ENCODE measurements at places on chromosomes 1 and 21.

- DNase-seq = no peak
These were observed 17.0 kb upstream of the KCNA10 start for GRCh38 chr1:110535985-110536384.

DNA sequence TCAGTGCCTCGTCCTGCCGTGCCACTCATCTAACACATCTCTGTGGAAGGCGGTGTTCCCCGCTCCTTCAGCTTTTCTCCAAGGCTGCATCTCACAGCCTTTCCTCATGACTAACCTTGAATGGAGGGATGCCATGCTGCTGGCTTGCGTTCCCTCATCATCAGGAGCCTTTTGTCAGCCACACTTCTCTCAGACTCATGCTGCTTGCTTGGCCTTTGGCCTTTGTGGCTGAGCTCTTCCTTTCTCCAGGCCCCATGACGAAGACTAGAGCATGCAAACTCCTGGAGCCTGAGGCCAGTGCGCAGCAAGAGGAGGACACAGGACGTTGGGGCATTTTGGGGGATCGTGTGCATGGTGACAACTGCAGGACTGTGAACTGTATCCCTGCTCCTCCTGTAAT, 70.8 kb downstream of the SYT2 start:
- DNase-seq = no peak

GRCh38 chr21:34554227-34554626, 42.2 kb upstream of the KCNE1 start:
- no peak for DNase-seq

DNA sequence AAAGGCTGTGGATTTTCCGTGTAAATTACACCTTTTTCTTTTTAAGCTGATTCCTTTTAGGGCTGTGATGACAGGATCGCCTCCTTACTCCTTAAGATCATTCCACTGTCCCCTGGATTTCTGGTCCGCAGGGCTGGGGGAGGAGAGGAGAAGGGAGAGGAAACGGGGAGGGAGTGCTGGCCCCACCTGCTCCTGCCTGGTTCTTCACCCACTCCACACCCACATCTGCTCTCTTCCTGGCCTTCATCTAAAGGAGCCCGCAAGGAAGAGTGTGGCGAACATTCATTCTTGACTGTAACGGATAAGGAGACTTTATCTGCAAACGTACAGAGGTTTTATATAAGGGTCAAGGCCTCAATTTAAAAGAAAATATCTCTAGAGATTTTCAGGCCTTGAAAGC, 242.0 kb downstream of the RHOU start:
- DNase-seq = no peak

DNA sequence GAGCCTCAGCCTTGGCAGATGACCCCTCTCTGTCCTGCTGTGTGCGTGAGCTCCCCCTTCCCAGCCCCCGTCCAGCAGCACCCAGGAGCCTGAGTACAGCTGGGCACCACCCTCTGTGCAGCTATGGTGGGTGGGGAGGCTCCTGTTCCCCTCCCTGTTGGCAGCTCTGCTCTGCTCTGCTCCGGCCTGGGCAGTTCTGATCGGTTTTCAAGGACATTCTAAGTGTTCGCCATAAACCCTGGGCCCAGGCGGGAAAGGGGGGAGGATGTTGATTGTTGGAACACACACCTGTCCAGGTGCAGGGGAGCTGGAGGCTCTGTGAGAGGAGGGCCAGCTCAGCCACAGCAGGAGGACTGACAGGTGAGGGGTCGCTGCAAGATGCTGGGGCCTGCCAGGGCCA, at the start of gene CLCNKB:
TSS of gene CLCNKB (plus strand) at position 262 of the 400 bp plus-strand sequence. CDS start 711 bp downstream, outside the sequence.
- DNase-seq = no peak

DNA sequence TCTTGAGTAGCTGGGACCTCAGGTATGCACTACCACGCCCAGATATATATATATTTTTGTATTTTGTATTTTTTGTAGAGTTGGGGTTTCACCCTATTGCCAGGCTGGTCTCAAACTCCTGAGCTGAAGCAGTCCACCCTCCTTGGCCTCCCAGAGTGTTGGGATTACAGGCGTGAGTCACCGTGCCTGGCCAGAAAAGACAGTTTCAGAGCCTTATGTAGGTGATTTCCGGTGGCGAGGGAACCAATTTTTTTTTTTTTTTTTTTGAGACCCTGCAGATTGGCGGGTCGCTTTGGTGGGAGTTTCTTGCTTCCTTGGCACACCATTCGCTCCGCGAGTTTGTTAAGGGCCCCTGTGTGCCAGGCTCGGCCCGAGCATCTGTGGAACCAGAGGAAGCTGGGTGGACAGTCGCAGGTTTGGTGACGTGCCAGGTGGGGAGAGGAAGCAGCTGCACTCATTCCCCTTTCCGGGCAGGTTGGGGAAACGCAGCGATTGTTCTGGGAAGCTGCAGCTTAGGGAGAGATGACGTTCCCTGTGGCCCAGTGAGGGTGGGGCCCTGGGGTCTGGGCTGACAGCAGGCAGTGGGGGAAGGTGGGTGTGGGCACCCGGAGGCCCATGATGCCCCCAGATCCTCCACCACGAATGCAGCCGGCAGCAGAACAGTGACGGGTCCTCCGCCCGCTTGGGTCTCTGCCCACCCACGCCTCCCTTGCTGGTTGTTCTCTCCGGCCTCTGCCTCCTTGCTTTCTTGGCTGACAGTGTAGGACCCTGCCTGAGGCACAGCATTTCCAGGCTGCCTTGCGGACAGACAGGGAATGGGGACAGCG, 25.1 kb downstream of the SPSB1 start:
- no peak for DNase-seq

GRCh38 chr1:38085666-38086330, 39.2 kb upstream of the POU3F1 start:
- DNase-seq = no peak

DNA sequence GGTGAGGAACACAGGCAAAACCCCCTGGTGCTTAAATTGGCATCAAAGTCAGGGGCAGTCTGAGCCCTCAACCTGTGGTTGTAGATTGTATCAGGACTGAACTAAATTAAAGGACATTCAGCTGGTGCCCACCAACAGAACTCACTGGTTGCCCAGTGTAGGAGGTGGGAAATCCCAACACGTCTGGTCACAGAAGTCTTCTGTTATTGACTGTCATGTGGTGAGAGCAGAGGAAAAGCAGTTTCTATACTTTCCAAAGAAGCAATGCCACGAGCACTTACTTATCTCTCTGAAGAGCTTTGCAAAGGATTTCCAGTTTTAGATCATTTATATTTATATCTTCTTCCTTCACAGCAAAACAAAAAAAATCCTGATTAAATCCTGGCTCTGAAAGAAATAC, 15.0 kb upstream of the ACTA1 start:
- no peak for DNase-seq

- DNase-seq = no peak
These were observed 40.6 kb upstream of the LBR start for GRCh38 chr1:225468270-225469020.

- DNase-seq = no peak
These were observed 7.1 kb upstream of the KCNAB2 start for GRCh38 chr1:6038603-6039002.

- DNase-seq = peak; percentile 3
These were observed 32.1 kb downstream of the HSD17B7 start for GRCh38 chr1:162822391-162823200.

GRCh38 chr1:234769986-234770795, 160.2 kb upstream of the IRF2BP2 start:
- DNase-seq = no peak
